T-cell (primary cell): ENCODE measurements at places on chromosomes 4 and X.

- DNase-seq = no peak
Observed at GRCh38 chrX:18617407-18617750, 54.5 kb downstream of the RS1 start.

DNA sequence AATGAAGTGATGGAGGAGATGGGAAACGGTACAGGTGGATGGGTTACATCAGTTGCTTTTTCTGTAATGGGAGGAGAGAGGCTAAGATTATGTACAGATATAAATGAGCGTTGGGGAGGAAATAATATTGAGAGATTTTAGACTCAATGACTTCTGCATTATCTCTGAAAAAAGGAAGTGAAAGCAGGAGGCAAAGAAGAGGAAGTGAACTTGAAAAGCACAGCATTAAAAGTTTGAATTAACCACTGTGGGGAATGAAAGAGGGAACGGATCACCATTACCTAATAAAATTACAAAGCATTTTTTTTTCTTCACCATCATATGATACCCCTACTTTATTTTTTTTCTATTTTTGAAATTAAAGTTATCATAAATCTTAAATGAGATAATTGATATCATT, 1025.5 kb downstream of the RPA4 start:
- no peak for DNase-seq

DNA sequence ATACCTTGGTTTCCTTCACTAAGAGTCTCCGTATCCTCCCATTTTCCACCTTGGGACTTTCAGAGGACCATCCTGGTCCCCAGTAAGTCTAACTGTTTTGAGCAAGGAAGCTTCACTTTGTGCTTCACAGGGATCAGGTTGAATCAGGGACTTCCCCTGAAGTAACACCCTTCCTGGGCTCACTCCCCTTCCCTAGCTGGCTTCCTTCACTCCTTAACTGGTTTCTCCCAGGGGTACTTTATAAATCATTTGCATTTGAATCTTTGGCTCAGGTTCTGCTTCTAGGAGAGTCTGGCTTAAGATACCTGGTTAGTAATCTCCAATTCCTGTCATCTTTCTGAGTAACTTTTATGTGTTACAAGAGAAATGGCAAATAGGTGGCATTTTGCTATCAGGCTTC, 24.5 kb upstream of the GRIA2 start:
- no peak for DNase-seq

DNA sequence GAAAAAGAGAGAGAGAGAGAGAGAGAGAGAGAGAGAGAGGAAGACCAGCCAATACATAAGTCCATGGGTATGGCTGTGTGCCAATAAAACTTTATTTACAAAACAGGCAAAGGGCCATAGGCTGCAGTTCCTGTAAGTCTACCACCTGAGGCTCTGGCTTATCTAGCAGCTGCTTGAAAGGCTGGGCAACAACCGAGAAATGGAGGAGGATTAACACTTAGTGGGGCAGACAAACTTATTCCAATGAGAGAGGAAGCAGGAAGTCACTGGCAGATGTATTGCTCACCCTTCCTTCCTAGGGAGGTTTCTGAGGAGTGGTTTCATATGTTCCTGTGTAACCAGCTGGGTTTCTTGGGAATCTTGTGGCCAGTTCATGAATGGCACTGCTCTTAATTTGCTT, 4.7 kb upstream of the GPR143 start:
- no peak for DNase-seq

- no peak for DNase-seq
Observed at GRCh38 chr4:5283837-5284236, 232.6 kb downstream of the STK32B start.

DNA sequence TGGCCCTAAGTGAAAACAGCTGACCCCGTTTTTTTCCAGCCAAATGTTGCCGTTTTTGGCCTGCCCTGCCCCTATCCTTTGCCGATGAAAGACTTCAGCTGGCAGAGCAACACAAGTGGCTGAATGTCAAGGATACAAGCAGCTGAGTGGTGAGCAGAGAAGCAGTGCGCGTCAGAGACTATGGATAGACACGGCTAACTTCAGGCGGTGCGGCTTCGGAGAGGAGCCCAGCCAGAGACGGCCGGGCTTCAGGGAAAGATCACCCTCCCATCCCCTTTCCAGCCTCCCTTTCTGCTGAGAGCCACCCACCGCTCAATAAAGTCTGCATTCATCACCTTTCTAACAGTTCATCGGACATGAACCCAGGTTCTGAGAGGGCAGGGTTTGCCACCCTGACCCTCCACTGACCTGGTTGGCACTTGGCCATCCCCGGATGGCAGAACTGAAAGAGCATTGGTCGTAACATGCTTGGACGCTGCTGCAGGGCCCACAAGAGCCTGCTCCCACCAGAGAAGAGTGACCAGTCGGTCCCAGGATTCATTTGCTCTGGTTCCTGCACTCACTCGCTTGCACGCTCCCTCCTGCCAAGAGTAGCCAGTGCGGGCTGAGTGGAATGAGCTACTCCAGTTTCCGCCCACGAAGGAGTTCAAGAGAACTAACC, 125.8 kb downstream of the PPEF1 start:
- no peak for DNase-seq

- no peak for DNase-seq
Observed at GRCh38 chr4:15657366-15657765, 2.2 kb upstream of the FBXL5 start.
